ENCODE measurements at places on chromosomes 2 and 18.

- no peak for DNase-seq
These were observed 120.1 kb downstream of the CACNB4 start for GRCh38 chr2:151978709-151979108.

DNA sequence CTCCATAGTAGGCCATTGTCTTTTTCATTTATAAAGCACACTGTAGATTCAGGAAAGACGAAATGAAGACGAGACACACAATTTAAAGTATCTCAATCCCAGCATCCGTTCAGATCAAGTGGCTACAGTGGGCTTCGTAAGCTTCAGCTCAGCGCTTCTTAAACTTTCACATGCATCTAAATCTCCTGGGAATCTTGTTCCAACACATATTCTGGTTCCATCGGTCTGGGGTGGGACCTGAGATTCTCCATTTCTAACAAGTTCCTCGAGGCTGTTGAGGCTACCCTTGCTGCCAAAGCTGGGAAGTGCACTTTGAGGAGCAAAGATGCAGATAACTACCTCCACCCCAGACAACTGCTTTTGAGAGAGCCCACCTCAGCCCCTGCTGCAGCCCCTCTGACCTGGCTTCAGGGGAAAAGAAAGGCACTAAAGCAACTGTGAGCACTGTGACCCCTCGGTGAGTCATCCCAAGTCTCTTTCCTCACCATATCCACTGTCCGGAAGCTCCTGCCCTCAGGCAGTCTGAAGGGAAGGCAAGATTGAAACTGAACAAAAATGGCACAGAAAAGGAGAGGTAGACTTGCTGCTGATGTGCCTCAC, 201.1 kb upstream of the FBXO11 start:
- no peak for DNase-seq

DNA sequence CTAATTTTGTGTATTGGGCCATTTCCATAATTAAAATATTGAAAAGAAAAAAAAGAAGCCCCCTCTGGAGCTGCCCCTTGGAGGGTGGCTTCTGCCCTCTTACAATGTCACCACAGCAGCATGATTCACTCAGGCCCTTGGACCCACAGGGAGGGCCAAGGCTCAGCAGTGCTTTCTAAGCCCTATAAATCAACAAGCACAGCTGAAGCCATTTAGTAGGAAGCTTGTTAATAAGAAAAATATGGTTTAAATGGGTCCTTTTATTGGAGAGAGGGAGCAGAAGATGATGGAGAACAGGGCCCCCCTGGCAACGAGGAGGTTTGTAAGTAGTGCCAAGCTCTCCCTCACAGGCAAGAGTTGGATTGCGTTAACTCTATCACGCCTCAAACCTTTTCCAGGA, 107.6 kb upstream of the FZD7 start:
- DNase-seq, result no peak

DNA sequence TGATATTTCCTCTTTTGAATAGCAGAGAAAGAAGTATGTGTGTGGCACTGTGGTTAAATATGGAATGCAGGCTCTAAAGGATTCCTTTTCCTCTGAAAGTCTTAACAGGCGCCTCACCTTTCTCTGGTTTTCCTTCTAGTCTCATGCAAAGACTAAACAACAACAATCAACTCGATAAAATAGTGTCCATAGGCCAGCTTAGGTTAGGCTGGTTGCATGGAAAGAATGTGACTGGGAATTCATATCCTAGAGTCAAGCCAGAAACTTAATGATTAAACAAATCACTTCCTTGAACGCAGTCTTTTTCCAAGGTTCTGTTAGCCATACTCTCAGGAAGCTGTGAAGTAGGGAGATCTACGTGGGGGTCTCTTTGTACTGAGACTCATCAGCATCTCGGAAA, 800.8 kb upstream of the ID2 start:
- DNase-seq, result no peak

DNA sequence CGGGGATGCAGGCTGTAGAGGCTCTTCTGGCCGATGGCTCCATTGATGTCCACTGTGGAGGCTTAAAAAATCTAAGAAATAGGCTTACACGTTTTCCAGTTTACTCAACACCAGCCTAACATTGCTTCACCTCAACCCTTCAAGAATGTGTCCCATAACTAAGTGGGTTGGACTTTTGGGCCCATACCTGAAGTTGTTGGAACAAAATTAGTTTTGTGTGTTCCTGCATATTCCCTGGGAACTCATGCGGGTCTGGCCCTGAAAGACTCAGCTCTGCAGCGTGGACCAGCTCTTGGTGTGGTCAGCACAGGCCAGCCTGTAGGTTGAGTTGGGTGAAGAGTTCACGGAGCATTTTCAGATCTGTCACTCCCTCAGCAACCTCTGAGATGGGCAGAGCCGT, 38.5 kb downstream of the SH3BP4 start:
- no peak for DNase-seq

GRCh38 chr2:207483477-207483876, 46.3 kb upstream of the CREB1 start:
- DNase-seq, result no peak

DNA sequence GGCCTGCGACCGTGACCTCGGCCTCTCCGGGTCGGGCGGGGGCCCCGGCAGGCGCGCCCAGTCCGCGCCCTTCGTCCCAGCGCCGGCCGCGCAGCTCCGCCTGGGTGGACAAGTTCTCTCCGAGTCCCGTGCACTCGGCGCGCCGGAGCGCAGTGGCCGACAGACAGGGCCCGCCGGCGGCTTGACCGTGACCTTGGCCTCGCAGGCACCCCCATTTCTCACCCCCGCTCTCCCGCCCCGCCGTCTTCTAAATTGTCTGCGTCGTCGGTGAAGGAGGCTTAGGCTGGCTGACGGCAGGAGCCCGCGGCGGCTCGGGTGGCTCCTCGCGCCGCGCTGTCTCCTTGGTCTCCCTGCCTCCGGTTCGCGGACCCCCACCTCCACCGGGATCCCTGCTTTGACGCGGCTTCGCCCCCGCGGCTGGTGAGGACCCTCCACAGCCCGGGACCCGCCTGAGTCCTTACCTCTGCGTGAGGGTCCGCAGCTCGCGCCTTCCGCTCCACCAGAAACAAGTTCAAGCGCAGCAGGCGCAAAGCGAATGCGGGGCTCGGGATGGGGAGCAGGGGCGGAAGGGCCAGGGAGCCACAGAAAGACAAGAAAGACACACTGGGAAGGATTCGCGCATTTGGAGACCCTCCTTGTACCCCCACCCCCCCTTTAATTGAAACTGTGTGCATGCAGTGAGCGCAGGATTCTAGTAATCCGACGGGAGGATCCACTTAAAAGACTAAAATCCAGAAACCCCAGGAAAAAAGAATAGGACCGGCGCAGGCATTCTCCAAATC, 4.0 kb downstream of the PTGR3 start:
- no peak for DNase-seq

GRCh38 chr2:227033471-227034148, 130.4 kb downstream of the COL4A4 start:
- DNase-seq, result no peak

DNA sequence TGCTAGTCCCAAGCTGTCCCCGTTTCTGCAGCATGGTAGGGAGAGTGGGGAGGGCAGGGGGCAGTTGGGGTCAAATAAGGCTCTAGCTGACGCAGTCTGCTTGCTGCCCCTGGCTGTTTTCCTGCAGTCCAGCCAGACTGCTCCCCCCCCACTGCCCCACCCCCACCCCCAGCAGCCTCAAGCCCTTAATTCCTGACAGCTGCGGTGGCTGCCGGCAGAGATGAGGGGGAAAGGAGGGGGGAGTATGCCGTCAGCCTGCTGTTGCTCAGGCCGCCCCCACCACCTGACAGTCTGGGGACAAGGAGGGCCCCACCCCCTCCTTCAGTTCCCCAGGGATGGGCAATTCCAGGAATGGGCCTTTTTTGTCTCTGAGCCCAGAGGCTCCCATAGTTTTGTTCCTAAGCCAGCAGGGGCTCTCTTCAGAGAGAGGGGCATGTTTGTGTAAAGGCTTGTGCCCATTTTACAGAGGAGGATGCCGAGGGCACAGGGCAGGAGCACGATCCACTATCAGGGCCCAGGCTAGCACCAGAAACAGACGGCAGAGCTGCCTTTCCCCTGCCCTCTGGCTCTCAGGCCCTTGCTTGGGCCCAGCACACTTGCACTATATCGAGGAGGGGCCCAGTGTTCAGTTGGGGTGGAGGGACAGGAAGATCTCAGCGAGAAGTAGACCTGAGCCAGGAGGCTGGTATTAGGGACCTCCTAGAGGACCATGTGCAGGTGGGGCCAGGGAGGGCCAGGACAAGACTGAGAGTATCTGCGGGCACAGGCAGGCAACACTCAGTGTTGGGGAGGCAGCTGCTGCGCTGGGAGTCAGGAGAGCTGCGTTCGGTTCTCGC, 1.5 kb upstream of the WNT10A start:
- no peak for DNase-seq

DNA sequence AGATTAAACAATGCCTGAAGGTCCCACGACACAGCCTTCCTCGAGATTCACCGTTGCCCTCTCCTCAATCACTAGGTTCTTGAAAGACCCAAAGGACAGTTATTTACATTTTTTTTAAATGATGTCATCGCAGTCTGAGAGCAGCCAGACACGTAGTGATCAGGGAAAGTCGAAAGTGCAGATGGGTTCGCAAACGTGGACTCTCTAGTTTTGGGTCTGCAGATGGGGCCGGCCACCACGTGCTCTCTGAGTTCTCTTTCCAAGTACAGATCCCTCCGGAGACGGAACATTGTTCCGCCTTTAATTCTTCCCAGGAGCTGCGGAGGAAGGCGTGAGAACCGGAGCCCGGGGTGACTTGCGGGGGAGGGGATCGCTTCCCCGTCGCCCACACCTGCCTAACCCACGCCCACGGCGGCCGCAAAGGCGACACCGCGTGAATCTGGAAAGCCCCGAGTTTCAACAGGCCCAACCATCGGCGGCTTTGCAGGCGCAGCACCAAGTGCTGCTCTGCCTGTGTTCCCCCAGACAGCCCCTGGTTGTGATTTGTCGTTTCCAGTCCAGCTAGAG, 54.3 kb downstream of the PKDCC start:
- DNase-seq, result peak; percentile 95

DNA sequence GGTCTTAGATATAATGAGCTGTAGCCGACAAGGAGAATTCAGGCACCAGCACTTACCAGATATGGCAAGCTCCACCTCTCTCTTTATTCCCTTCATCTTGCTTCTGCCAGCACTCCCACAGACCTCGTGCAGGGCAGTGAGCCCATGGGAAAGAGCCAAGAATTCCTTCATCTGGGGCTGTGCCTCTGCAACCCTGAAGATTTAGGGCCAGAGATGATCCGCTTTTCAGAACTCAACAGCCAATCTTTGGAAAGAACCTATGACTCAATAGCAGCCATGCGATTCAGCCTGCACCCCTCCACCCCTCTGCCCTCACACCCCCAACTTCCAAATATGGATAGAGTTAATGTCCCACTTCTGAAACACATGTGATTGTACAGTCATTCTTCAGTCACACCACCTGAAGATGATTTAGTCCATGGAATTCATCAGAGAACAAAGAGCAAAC, 533.7 kb upstream of the TNP1 start:
- no peak for DNase-seq

- no peak for DNase-seq
These were observed 81.7 kb upstream of the REV1 start for GRCh38 chr2:99571533-99571932.

DNA sequence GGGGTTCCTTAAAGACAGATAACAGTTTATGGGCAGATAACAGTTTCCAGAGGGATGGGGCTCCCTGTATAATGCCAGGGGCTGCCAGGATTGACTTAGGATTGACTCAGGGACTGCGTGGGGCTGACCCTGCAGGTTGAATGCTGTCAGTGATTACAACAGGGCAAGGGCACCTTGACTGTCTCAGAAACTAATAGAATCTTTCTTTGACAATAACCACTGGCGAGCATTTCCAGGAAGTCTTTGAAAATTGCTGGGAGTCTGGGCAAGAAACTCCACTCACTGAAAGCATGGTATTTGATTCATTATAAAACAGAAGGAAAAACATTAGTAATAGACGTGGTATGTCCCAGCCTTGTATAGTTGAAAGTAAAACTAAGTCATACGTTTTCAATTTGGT, 101.0 kb downstream of the GPD2 start:
- DNase-seq, result no peak

- DNase-seq, result no peak
These were observed 186.3 kb upstream of the HNRNPA3 start for GRCh38 chr2:177026253-177026652.

GRCh38 chr18:62715436-62715758, at the start of gene PHLPP1:
TSS of gene PHLPP1 (plus strand) at chr18:62715541. CDS start at chr18:62715684, 143 bp downstream.
- DNase-seq, result no peak

GRCh38 chr18:49412679-49413078, 47.8 kb downstream of the DYM start:
- no peak for DNase-seq

GRCh38 chr2:165895974-165896373, 57.6 kb downstream of the TTC21B start:
- no peak for DNase-seq

DNA sequence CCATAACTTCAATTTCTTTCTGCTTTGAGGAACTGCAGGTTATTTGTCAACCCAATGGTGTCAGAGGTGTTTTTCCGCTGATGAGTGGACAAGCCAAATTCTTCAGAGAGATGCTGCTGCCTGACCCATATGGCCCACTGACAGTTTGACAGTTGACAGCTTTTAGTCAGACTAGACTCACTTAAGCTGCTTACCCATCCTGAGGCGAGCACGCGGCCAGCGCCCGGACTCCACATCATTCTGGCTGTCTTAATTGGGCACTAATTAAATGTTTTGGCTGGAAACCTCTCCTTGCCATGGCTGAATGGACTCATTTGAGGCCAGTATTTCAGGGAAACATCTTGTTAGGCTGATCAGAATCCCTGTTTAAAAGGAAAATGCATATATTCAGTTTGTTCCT, 316.1 kb upstream of the FANCL start:
- no peak for DNase-seq

DNA sequence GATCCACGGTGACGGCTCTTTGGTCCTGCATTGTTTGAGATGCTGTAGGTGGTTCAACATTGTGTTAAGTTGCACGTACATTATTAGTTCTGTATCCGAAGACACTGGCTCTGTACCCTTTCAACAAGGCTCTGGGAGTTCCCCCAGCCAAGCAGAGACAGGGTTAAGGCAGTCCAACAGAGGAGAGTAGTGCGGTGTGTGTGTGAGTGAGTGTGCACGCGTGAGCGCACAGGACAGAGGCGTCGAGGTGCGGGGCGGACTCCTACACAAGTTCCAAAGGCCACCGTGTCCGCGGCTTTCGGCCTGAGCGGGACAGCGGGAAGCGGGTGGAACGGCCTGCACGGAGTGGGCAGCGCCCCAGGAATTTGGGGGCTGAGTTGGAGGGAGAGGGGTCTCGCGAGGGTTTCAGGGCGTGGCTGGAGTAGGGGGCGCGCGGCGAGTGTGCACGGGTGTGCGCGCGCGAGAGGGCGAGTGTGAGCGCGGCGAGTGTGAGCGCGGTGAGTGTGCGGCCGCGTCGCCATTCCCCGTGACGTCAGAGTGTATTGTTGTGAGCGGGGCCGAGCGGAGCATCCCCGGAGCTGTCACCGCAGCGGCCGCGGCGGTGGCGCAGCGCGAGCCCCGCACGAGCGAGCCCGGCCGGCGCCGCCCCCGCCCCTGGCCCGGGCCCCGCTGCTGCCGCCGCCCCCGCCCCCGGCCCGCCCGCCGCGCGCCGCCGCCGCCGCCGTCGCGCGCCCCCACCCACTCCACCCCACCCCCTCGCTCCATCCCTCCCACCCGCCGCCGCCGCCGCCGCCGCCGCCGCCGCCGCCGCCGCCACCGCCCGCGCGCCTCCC, at the start of gene ASXL3:
ASXL3 (plus strand) TSS at position 535 of the 833 bp plus-strand sequence. CDS start 413 bp downstream, outside the sequence.
- DNase-seq, result no peak

GRCh38 chr2:60963190-60963589, 54.3 kb upstream of the PEX13 start:
- no peak for DNase-seq

GRCh38 chr2:168454737-168455644, 1.1 kb upstream of the CERS6 start:
- DNase-seq, result no peak
